Stimulated activated CD4-positive, alpha-beta T cell treated with anti-CD3 and anti-CD28 coated beads, Interleukin-1b, Interleukin-23, amount 100 ng/mL, for 1 hour (primary cell): ENCODE measurements at places on chromosomes 6 and 20.

GRCh38 chr20:33339515-33340058 is 56.6 kb downstream of the BPIFB1 start:
- no peak for DNase-seq

- DNase-seq, result no peak
These were observed 32.5 kb downstream of the FAM209B start for GRCh38 chr20:56565511-56565910.

GRCh38 chr6:167589615-167589940 is 237.1 kb upstream of the AFDN start:
- DNase-seq, result no peak

GRCh38 chr6:225121-225721 is 67.1 kb upstream of the DUSP22 start:
- peak; percentile 37 for DNase-seq
